ENCODE measurements at places on chromosomes 5 and 9.

DNA sequence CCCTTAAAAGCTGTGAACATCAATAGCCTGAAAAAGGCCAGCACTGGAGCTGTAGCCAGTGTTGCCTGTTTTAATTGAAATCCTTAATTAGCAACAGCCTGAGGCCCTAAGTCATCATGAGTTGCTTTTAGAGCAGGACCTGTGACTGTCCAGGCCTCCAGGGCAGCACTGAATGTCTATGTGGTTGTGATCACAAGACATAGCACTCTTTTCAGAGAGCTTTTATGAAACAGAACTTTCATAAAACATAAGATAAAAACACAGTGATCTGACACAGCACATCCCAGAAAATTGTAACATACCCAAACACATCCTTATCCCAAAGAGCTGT lies 85.5 kb upstream of the MYO10 start:
- DNase-seq: no peak

GRCh38 chr5:14595891-14596290 lies 14.3 kb downstream of the OTULINL start:
- no peak for DNase-seq

GRCh38 chr5:79183617-79184016 lies 52.3 kb upstream of the JMY start:
- no peak for DNase-seq

- DNase-seq: no peak
These were observed 580 bp downstream of the ERAP1 start for GRCh38 chr5:96807075-96807654.

DNA sequence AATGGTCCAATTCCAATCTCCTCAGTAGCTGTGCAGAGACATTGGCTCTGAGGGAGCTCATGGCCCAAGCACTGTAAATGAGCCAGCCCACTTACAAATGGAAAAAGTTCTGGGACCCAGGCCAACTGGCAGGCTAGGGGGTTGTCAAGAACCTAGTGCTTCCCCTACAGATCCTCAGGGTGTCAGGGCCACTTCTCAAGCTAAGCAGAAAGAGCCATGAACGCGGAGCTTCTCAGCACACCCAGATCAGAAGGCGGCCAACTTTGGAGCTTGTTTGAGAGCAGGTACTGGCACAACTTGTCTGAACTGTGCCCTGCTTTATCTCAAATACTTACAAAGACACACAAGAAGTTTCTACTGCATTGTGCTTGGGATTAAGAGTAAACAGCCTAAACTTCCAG lies 17.5 kb downstream of the TLE1 start:
- DNase-seq: no peak

All from central memory CD4-positive, alpha-beta T cell (primary cell).